Glomerular endothelial cell (primary cell): ENCODE measurements at places on chromosomes 1 and 21.

- DNase-seq = no peak
Measured at GRCh38 chr1:81463936-81464837, 336.5 kb upstream of the ADGRL2 start.

- DNase-seq = no peak
Measured at GRCh38 chr1:188188317-188188716, 1359.6 kb downstream of the PLA2G4A start.

DNA sequence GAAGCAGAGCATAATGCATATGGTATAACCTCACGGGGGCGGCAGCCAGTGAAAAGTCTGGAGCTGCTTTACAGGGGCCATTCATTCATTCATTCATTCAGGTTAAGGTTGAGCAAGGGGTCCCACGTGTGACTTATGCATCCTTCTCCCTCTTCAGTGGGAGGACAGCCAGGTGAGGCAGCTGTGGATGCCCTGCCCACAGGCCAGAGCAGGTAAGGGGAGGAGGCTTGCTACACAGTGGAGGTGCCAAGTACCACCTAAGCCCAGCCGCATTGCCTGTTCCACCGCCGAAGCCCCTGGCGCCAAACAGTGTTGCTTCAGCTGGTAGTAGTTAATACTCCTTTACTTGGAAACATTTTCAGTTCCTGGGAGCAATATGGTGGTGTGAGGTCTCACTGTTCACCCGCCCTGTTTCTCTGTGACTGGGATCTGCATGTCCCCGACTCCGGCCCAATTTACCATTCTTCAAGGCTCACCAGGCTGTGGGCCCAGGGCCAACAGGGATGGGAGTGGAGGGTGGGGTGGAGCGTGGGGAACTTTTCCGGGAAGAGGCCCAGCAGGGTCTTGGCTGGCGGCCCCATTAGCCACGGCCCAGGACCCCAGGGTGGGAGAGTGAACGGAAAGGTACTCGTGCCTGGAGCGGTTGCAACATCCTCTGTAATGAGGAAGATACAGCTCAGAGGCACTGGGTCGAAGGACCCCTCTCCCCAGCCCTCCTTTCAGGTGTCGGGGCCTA lies 722 bp upstream of the PODN start:
- no peak for DNase-seq

DNA sequence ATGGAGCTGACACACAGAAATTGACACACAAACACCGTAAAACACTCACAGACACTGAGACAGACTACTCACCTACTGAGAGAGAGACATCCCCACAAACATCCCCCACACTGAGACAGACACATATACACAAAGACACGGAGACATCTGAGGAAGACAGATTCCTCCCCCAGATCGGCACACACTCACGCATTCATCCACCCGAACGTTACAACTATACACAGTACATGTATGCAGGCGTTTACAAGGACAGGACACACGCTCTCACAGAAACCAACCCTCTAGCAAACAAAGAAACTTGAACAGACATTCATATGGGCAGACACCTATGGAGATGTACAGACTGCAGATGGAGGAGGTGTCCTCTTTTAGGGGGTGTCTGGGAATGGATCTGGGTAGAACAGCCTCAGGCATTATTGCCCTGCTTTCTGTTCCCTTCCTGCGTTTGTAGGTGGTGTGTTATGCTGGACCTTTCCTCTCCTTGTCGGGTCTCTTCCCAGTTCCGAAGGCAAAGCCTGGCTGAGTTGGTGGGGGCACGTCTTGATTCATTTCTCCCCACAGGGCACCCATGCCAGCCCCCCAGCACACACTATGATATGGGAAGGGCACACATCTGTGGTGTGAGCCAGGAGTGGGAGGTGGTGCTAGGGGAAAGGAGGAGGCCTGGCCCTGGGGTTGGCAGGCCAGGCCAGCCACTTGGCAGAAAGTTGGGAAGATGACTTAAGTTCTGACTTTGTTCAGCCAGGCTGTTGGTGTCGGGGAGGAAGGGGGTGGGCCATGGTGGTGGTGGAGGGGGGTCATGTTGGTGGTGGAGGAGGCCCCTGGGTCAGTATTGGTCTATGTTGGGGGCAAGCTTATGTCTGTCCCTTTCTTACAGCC lies 1.5 kb downstream of the KIRREL1 start:
- DNase-seq = no peak

DNA sequence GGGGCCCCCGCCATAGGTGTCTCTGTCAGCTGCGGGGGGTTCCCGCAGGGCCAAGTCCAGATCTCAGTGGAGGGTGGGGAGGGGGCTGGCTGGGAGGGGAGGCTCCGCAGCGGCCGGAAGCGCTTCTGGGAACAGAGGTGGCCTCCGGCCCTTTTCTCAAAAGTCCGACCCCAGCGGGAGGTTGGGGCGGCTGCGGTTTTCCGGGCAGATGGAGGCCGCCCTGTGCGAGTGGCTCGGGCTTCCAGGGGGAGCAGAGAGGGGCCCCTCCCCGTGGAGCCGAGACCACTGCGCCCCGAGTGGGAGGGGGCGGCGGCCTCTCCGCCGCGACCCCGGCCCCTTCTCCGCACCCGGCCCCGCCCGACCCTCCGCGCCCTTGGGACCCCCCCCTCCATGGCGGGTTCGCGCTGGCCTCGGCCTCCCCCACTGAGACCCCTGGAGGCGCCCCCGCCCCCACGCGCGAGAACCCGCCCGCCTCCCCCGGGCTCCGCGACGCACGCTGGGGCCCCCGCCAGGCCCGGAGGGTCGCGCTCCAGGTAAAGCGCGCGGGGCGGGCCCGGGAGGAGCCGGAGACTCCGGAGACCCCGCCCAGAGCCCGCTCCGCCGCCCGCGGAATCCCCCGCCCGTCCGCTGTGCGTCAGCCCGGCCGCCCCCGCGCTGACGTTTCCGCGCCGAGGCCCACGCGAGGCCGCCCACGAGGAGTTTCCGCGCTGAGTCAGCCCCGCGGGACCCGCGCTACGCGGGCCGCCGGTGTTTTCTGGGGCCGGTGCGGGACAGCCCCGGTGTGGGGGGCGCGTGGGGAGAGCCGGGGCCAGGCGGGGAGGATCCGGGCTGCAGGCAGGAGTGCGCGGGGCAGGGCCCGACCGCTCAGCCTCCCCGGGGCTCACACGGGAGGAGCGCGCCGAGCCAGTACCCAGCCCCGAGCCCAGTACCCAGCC lies 5.2 kb downstream of the TNFRSF18 start:
- DNase-seq = no peak

DNA sequence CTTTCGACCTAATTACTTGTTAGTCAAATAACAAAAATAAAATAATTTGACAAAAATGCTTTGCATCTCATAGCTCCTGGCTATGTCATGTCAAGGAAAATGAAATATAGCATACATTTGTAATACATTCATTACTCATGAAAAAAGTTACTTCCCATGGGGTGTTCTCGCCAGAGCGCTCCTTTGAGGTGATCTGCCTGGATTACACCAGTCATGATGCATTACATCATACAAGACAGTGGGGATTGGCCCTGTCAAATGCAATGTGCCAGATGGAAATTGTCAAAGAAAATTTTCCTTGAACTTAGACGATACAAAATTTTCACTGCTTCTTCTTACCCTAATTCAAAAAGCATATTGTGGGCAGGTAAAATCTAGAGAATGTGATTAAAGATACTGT lies 215.6 kb upstream of the B3GALT2 start:
- no peak for DNase-seq

DNA sequence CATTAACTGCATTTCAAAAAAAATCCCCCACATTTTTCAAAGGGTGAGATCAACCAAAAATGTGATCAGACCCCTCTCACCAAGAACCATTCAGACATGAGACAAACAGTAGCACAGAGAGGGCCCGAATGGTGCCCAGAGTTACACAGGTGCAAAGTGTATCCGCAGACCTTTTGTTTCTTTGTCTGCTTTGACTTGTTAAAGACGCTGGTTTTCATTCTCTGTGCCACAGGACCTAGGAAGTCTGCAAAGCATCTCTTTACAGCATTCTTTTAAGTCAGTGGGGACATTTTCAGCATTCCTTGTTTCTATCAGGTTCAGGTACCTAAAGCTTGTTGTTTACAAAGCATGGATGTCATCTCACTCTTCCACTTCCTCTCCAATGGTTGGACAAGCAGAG lies 87.2 kb upstream of the MAP1LC3C start:
- no peak for DNase-seq

DNA sequence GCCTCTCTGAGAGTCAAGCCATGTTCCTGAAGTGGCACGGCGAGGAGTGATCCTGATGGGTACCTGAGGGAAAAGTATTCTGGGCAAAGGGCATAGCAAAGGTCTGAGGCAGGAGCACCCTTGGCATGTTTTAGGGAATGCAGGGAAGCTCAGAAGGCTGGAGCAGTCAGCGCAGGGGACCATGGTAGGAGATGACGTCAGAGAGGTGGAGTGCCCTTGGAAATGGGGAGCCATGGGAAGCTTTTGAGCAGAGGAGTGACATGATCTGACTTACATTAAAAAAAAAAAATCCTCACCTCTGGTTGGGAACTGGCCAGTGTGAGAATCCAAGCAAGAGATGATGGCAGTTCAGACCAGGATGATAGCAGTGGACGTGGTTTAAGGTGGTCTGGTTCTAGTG lies 37.2 kb downstream of the PDPN start:
- DNase-seq = no peak
